PC-3 (cell line): ENCODE measurements at places on chromosomes 4 and X. TPM values are rescaled to one million over a fixed set of nuclear protein-coding genes. Genes with fewer than 3 reads are reported as not detected.

GRCh38 chr4:177596035-177596434, 153.8 kb upstream of the AGA start:
- no peak overlapping the region for H3K27ac ChIP-seq
- no peak overlapping the region for H3K4me3 ChIP-seq
- H3K4me1 ChIP-seq: peaks cover 9% of the 10 kb centered on the region
- H3K27me3 ChIP-seq: no peaks in the 10 kb centered on the region

DNA sequence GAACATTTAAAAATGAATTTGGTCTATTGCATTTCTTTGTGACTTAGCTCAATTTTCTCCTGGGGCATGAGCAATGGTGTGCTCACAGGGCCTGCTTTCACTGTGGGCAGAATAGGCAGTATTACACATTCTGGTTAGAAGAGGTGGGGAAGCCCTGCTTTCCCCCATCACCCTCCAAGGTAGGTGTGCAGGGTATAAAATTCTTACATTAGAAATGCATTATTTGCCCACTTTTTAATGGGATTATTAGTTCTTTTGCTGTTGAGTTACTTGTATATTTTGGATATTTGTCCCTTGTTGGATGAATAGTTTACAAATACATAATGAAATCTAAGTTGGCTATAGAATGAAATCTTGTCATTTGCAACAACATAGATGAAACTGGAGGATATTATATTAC, 8.3 kb upstream of the STBD1 start:
- peaks cover 24% of the 10 kb centered on the region for H3K4me1 ChIP-seq
- H3K27ac ChIP-seq: no peak overlapping the region
- peaks cover 5% of the 10 kb centered on the region; the same call in 1 of the 2 replicates for H3K36me3 ChIP-seq
- H3K27me3 ChIP-seq: no peaks in the 10 kb centered on the region
- no peak overlapping the region for H3K4me3 ChIP-seq

GRCh38 chr4:169492436-169493163, 119.8 kb downstream of the NEK1 start:
- no peaks in the 10 kb centered on the region for H3K27me3 ChIP-seq
- DNase-seq: peak; percentile 62
- H3K4me3 ChIP-seq: no peak overlapping the region
- no peaks in the 10 kb centered on the region for H3K36me3 ChIP-seq
- no peaks in the 10 kb centered on the region for H3K4me1 ChIP-seq
- H3K27ac ChIP-seq: no peak overlapping the region

- H3K27me3 ChIP-seq: no peaks in the 10 kb centered on the region
- no peak overlapping the region for H3K4me3 ChIP-seq
- no peaks in the 10 kb centered on the region for H3K36me3 ChIP-seq
- H3K27ac ChIP-seq: no peak overlapping the region
- no peak for DNase-seq
These were observed 65.3 kb upstream of the FBXW7 start for GRCh38 chr4:152601156-152601555.

GRCh38 chr4:8730159-8730558, 137.6 kb downstream of the CPZ start:
- peaks cover 12% of the 10 kb centered on the region for H3K27me3 ChIP-seq
- DNase-seq: no peak
- H3K36me3 ChIP-seq: no peaks in the 10 kb centered on the region
- H3K4me1 ChIP-seq: no peaks in the 10 kb centered on the region
- H3K4me3 ChIP-seq: no peak overlapping the region

DNA sequence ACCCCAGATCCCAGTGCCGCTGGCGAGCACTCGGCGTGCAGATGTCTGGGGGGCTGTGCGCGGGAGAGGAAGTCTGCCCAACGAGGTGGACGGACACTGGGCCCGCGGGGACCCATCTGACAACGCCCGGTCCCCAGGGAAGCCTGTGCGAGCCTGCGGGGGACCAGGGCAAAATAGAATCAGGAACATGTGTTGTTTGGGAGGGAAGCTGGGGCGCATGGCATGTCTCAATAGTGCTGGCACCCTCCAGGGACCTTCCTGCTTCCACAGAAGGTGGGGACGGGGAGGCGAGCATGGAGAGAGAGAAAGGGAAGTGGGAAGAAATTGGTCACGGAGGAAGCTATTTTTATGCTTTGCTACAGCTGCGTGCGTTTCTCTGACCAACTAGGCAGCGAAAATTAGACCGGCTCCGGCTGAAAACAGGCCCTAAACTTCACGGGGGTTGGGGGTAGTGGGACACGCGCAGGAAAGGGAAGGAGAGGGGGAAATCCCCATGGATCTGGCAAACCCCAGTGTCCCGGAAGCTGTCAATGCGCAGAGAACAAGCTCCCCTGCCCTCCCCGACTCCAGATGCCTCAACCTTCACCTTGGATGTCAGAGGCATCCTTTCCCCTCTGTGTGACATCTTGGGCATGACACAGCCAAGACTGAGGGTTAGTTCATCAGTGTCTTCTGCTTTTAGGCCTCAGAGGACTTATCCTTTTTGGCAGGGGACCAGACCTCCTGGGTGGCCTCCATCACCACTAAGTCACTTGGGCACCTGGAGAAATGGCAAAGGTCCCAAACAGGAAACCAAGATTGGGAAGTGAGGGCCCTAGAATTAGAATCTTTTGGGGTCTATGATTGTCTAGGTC, 169.8 kb upstream of the BCOR start:
- DNase-seq: no peak
- H3K4me3 ChIP-seq: peak overlapping the region; percentile 79
- no peaks in the 10 kb centered on the region for H3K36me3 ChIP-seq
- H3K27me3 ChIP-seq: no peaks in the 10 kb centered on the region
- H3K27ac ChIP-seq: no peak overlapping the region
- peaks cover 12% of the 10 kb centered on the region; the same call in 1 of the 2 replicates for H3K4me1 ChIP-seq

- DNase-seq: no peak
- H3K4me1 ChIP-seq: no peaks in the 10 kb centered on the region
- no peaks in the 10 kb centered on the region for H3K36me3 ChIP-seq
- no peak overlapping the region for H3K4me3 ChIP-seq
- H3K27me3 ChIP-seq: no peaks in the 10 kb centered on the region
- no peak overlapping the region for H3K27ac ChIP-seq
These were observed 279.2 kb downstream of the STK32B start for GRCh38 chr4:5330339-5330989.

STATH gene
- total RNA-seq: not detected in 2 replicates

TBCK gene
- total RNA-seq: 7.6 and 10.1 TPM in 2 replicates

NAA10 gene
- total RNA-seq: 169 and 172 TPM in 2 replicates
